Smooth muscle cell of the pulmonary artery (primary cell): ENCODE measurements at places on chromosomes 7 and 10. TPM values are rescaled to one million over a fixed set of nuclear protein-coding genes. Genes with fewer than 3 reads are reported as not detected.

DGKB gene
- 0.07 and 0.13 TPM in 2 replicates for total RNA-seq

PLCE1 gene
- 1.8 and 2.5 TPM in 2 replicates for total RNA-seq

VAX1 gene
- total RNA-seq = not detected in 2 replicates

PFKP gene
- total RNA-seq = 435 and 622 TPM in 2 replicates

EZH2 gene
- 2.3 and 3.4 TPM in 2 replicates for total RNA-seq

ACTA2 gene
- 1,211 and 1,255 TPM in 2 replicates for total RNA-seq

BICC1 gene
- 78.2 and 124 TPM in 2 replicates for total RNA-seq

CPVL gene
- total RNA-seq = 0.20 TPM in 1 of 2 replicates, not detected in the other

GJD4 gene
- total RNA-seq = 0.10 TPM in 1 of 2 replicates, not detected in the other

SND1 gene
- 203 and 212 TPM in 2 replicates for total RNA-seq

NRCAM gene
- 1.6 and 22.6 TPM in 2 replicates for total RNA-seq

TDRD1 gene
- 0.13 and 1.2 TPM in 2 replicates for total RNA-seq

AGAP9 gene
- total RNA-seq = 2.2 and 4.0 TPM in 2 replicates

SDK1 gene
- 0.07 and 0.78 TPM in 2 replicates for total RNA-seq

SAMD9L gene
- 14.1 and 25.1 TPM in 2 replicates for total RNA-seq

GRID2IP gene
- total RNA-seq = 0.07 TPM in 1 of 2 replicates, not detected in the other

FAM25G gene
- not detected in 2 replicates for total RNA-seq

GPR85 gene
- 0.39 and 1.3 TPM in 2 replicates for total RNA-seq

PGAM2 gene
- total RNA-seq = 0.52 and 3.3 TPM in 2 replicates

SPDYE16 gene
- not detected in 2 replicates for total RNA-seq

HOXA3 gene
- total RNA-seq = 4.4 and 5.8 TPM in 2 replicates

ANKRD16 gene
- total RNA-seq = 8.2 and 14.1 TPM in 2 replicates

WEE2 gene
- total RNA-seq = not detected in 2 replicates

ZDHHC4 gene
- 71.8 and 75.7 TPM in 2 replicates for total RNA-seq

ZNF467 gene
- total RNA-seq = 0.85 and 1.6 TPM in 2 replicates

FAM241B gene
- total RNA-seq = 0.26 and 0.39 TPM in 2 replicates

TBC1D12 gene
- 9.8 and 15.5 TPM in 2 replicates for total RNA-seq

IFIT1B gene
- 0.03 TPM in 1 of 2 replicates, not detected in the other for total RNA-seq

KIF11 gene
- 3.0 and 8.7 TPM in 2 replicates for total RNA-seq

HHEX gene
- 2.1 and 9.2 TPM in 2 replicates for total RNA-seq

ADD3 gene
- total RNA-seq = 242 and 400 TPM in 2 replicates
